Fibroblast of gingiva (primary cell): ENCODE measurements at places on chromosomes 11 and 22.

DNA sequence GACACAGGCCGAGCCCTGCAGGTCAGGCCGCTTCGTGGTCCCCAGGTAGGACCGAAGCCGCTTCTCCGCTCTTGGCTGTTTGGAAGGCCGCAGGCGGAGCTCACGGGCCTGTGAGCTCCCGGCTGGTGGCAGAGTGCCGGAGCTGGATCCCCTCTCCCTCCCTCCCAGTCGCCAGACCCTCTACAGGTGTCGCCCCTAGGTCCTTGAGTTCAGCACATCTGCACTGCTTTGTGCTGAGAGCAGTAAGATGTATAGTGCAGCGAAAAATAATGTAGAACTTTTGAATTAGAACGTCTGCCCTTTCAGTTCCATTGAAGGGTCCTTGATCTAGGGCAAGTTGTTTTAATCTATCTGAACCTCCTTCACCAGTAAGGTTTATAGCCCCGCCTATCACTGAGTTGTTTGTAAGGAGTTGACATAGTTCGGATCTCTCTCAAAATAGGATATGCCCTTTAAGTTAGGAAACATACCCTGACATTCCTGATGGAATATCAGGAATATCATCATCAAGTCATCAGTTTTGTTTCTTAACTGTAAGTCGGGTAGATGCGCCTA, 419 bp downstream of the ANKRD49 start:
- DNase-seq, result no peak

DNA sequence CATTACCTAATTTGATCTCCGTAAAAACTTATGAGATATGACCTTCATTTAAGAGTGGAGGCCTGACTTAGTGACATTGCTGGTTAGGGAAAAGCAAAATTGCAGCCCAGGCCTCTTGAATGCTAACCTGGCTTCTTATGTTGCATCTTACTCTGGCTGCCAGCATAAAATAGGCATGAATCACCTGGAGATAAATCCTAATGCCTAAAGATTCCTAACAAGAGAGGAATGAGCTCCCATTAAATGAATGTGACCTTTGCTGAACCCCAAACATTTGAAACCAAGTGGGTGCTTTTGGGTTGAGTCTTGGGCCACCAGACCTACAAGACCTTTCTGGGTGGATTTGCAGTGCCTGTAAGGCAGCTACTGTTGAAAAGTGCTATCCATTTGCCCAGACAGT, 1145.6 kb upstream of the TENM4 start:
- no peak for DNase-seq

- no peak for DNase-seq
These were observed 25.0 kb upstream of the SLC5A1 start for GRCh38 chr22:32018056-32018455.

- DNase-seq, result no peak
These were observed 7.1 kb downstream of the CD44 start for GRCh38 chr11:35146074-35146521.

GRCh38 chr11:63855975-63856374, 17.1 kb downstream of the MARK2 start:
- no peak for DNase-seq

- peak; percentile 57 for DNase-seq
These were observed 16.0 kb downstream of the ZNRF3 start for GRCh38 chr22:28899199-28899853.

- peak; percentile 97 for DNase-seq
These were observed at the start of gene CTNND1 for GRCh38 chr11:57761301-57762234. Gene CTNND1, plus strand, starts transcription at chr11:57761802. Its CDS starts 29,677 bp downstream, at chr11:57791479.

DNA sequence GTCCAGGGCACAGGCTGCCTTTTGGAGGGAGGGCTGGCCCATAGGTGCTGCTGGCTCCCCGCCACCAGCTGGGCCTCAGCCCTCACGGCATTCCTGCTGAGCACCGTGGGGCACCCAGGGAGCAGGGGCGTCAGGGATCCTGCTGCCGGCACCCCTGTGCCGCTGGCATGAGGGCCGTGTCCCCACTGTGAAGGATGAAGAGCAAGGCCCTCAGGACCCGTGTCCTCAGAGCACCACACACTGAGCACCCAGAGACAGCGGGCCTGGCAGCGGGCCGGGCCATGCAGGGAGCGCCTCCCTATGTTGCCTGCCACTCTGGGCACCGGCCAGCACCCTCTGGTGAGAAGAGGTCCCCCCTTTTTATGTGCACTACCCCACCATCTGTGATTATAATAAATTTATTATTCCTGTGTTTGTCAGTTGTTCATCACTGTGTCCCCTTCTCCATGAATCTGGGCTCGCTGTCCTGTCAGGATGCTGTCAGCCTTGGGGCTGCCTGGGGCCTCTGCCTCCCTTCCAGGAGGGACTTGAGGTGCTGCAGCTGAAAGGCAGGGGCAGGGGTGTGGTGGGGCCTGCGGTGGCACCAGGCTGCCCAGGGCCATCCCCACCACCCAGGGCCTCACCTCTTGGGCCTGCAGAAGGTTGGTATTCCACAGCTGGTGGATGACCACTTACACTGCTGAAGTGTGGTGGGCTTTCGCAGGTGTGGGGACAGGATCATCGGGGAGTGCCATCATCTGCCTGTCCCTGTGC, 80.0 kb downstream of the MED15 start:
- no peak for DNase-seq

DNA sequence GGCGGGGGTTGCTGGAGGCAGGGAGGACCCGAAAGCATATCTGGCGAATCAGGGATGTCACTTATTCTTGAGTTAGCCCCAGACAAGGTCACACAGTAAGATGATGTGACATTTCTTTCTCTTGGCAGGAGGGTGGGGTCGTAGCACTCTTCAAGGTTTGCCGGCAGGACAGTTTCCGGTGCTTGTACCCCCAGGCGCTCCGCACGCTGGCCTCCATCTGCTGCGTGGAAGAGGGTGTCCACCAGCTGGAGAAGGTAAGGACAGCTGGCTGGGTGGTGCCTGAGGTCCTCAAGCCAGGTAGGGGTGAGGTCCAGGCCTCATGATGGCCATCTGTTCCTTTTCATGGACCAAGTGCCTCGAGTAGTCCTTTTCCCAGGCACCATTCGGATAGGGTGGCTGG, 86.0 kb downstream of the INSC start:
- DNase-seq, result no peak

DNA sequence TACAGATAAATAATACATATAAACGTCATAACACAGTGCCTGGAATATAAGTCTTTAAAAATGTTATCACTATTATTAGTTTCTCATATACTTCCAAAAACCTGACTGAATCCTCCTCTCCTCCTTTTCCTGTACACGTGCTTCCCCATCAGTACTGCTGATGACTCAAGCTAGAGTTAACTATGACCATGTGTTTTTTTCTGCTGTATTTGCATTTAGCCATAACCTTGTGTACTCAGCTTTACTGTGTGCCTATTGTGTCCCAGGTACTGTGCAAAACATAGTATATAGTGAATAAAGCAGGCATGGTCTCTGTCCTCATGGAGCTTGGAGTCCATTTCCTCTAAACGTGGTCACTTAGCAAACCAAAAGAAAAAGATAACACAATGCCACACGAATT, 56.5 kb upstream of the ARHGAP32 start:
- peak; percentile 45 for DNase-seq

DNA sequence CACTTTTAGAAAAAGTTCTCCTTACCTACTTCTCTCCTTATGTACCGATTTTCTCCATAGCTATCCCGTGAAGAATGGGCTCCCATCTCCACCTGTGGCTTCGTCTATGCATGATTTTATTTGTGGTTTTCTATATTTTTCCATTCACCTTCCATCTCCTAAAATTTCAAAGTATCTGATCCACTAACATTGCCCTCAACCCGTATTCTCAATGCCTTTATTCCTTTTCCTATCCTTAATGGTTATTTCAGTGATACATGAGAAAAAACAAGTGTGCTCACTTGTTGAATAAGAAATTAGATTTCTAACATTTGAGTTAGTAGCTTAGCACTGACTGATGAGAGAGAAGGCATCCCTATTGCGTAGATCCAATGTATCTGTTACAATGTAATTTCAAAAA, 16.9 kb downstream of the CYP2R1 start:
- no peak for DNase-seq

GRCh38 chr11:114308689-114309089, 12.5 kb downstream of the NNMT start:
- peak; percentile 99 for DNase-seq

DNA sequence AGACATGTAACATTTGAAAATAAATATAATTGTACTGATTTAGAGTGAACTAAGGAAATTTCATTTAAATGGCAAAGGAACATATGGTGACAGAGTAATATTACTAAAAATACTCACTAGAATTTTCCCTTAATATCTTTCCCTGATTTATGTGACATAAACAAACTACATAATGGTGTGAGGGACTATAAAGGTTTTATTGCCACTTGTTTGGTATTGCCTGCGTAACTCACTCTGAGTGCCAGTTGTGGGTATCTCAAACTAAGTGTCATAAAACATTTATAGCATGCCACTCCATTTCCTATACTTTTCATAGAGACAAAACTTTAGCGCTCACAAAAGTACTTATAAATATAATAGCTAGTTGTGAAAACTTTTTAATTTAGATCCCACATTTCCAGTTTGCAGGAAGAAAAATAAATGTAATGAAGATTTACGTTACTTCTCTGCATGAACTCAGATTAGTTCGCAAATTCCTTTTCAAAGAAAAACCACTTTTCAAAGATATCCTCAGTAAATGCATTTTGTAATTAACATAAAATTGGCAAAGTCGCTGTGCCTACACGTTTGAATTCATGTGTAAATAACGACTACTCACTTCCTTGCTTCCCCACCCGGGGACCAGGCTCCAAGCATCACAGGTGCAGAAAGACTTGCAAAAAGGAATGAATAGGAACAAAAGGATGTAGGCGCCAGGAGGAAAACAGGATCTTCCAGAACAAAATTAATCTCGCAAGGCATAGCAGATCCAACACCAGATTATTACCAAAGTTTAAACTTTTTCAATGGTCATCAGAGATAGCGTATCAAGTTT, 1.6 kb upstream of the QSER1 start:
- no peak for DNase-seq

DNA sequence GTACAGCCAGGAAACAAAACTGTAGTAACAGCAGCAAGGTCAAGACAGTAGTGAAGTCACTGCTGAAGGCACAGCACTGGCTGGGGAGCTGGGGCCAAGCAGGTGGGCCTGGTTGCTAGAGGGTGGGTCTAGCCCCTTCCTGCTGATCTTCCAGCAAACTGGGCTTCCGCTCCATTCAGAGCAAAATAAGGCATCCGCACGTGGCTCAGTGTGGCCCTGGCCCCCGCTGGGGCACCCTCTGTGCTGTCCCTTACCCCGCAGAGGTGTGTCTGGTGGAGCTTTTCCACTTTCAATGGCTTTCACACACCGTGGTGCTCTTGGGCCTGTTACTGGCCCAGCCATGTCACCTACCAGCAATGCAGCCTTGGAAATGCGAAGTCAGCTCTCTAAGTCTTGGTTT, 162.4 kb upstream of the B3GAT1 start:
- no peak for DNase-seq

DNA sequence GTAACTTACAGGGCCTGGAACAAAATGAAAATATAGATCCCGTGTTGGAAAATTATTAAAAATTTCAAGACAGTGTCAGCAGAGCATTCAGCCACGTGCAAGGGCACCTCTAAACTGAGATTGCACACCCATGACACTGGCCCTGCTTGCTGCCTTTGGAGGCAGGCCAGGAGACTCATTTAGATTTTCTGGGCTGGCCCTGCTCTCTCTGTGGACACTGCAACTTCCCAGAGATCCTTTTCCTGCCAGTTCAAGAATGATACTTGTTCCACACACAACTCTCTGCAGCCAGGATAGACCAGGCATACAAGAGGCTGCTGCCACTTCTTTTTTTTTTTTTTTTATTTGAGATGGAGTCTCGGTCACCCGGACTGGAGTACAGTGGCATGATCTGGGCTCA, 56.7 kb upstream of the PTPRJ start:
- peak; percentile 52 for DNase-seq

- DNase-seq, result peak; percentile 48
These were observed 28.9 kb downstream of the AP1B1 start for GRCh38 chr22:29359469-29359868.

DNA sequence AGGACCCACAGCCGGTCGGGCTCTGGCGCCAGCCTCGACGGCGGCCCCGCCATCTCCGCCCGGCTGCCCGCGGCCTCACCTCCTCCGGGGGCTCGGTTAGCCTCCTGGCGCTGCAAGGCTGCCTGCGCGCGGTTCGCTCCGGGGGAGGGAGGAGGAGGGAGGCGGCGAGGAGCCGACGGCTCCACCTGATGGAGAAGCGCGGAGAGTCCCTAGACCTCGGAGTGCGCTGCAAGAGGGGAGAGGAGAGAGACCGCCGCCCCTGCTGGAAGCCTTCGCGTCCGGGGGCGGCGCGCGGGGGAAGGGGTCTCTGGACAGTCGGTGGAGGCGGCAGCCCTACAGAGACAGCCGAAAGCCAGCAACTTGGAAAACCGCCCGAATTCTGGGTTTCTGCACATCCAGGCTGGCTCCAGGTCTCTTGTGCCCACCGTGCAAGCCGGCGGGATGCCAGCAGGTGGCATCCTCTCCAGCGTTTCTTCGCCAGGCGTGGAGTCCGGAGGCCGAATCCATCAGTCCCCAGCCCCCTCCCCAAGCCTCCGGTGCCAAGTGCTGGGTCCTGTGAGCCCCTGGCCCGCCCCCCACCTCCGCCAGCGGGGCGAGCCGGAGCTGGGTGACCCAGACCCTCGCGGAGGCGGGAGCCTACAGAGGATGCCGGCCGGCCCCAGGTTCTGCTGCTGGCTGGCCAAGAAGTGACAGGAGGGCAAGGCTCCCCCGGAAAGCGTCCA, 2.9 kb upstream of the KIRREL3 start:
- no peak for DNase-seq

- no peak for DNase-seq
These were observed 1.2 kb downstream of the TOB2 start for GRCh38 chr22:41445129-41446056.

DNA sequence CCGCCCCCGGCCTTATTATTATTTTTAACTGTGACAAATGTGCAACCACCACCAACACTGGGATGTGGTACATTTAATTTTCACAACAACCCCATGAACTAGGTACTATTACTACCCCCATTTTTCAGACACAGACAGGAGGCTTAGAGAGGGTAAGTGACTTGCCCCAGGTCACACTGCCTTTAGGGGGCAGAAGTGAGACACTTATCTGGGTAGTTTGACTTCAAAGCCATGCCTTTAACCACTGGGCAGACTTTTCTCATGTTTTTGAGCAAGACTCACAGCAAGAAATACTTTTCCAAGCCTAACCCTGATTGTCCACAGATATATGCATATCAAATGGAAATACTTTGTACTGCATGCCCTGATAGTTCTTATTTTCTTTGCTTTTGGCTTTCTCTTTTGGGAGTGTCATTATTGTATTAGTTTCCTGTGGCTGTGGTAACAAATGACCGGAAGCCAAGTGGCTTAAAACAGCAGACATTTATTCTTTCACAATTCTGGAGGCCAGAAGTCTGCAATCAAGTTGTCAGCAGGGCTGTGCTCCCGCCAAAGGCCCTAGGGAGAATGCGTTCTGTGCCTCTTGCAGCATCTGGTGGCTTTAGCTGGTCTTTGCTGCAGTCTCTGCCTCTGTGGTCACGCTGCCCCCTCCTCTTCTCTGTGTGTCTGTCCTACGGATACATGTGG, 110.8 kb downstream of the GRIK4 start:
- DNase-seq, result no peak
